Activated naive CD8-positive, alpha-beta T cell treated with anti-CD3 and anti-CD28 coated beads, Interleukin-2, amount 10 ng/mL, durations not matched to agents 7 days and 5 days (primary cell): ENCODE measurements at places on chromosomes 11 and 22.

GRCh38 chr11:15576769-15577168 is 462.0 kb downstream of the INSC start:
- no peak for DNase-seq

DNA sequence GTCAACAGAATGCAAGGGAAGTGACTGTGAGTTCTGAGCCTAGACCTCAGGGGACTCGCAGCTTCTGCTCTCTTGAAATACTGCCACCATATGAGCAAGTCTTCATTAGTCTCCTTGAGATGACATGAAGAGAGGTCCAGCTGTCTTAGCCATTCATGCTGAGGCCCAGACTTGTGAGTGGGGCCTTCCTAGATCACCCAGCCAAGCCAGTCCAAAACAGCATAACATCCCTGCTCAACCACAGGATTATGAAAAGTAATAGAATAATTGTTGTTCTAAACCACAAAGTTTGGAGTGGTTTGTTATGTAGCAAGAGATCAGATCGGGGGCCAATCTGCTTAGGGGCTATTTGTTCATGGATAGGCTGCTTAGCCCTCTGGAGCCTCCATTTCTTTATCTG is 54.9 kb upstream of the HTATIP2 start:
- DNase-seq, result no peak

DNA sequence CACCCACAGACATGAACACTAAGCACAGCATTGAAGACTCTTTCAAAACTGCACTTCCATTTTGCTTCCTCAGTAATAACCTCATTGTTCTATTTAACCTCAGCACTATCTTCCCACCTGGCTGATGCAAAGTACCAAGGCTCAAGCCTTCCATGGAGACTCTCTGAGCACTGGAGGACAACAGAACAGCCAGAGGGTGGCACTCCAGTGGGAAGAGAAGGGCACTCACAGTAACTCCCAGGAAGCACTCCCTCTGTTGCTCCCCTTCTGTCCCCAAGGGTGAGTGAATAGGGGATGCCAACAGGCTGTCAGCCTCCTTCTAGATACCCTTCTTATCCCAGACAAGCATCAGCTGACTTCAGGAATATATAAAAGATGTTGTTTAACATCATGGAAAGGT is 3.5 kb downstream of the ME3 start:
- DNase-seq, result no peak

DNA sequence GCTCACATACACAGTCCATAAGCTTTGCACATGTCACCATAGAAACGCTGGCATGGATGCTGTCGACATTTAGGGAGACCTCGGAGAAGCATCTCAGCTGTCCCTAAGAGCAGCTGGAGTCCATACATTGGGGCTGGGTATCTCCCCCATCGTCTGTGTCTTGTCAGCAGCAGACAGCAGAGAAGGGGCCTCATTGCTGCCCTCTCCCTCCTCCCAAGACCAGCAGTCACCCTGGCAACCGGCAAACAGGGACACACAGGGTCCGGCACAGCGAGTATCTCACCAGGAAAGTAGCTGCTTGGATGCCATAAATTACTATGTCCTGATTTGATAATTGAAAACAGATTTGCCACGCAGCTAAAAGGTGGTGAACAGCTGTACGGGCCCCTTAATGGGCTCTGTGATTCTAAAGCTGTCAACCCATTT is 84.4 kb downstream of the CD44 start:
- no peak for DNase-seq

GRCh38 chr22:33028234-33028633 is 29.9 kb downstream of the SYN3 start:
- DNase-seq, result no peak

GRCh38 chr11:58963551-58964104 is 24.3 kb downstream of the GLYATL1 start:
- no peak for DNase-seq

DNA sequence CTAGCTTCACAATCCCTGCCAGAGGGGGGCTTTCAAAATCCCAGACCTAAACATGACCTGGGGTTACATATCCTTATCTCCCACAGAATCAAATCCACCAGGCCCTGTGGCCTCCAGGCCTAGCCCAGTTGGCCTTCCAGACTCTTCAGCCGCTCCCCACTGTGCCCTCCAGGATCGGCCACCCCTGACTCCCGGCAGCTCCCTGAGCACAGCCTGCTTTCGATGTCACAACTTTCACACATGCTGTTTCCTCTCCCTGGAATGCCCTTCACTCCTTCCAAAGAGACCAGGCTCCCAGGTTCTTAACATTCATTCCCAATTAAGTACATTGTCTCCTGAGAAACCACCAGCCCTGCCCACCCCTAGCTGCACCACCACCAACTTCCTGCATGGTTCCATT is 62.7 kb downstream of the CSNK2A3 start:
- no peak for DNase-seq

DNA sequence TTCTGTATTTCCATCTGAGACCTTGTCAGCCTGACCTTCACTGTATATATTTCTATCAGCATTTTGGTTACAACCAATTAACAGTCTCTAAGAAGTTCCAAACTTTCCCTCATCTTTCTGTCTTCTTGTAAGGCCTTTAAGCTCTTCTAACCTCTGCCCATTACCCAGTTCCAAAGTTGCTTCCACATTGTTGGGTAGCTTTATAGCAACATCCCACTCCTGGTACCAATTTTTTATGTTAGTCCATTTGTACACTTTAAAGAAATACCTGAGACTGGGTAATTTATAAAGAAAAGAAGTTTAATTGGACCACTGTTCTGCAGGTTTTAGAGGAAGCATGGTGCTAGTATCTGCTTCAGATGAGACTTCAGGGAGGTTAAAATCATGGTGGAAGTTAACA is 1979.7 kb upstream of the RAG2 start:
- no peak for DNase-seq

DNA sequence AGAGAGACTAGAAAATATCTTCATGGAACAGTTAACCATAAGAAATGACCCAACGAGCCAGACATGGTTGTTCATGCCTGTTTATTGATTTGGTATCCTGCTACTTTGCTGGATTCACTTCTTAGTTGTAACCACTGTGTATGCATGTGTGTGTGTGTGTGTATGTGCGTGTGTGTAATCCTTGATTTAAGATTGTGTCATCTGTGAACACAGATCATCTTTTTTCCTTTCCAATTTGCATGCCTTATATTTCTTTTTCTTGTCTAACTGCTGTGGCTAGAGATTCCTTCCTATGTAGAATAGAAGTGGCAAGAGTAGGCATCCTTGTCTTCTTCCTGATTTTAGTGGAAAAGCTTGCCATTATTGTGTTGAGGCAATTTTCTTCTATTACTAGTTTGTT is 16.4 kb upstream of the CLTCL1 start:
- no peak for DNase-seq

DNA sequence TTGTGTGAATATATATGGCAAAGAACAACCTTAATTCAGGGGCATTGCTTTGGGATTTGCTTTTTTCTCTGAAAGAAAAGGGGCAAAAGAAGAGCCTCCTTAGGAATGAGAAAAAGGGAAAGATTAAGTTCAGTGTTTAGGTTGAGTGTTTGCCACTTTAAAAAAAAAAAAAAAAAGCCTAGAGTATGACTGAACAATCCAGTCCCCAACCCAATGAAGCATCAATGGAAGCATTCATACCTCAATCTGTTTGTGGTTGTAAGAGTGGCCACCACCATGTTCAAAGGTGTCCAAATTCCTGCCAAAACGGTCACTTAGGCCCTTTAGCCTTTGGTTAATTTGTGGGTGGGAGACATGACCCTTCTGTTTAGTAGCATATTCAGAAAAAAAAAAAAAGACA is 260.6 kb downstream of the SOX6 start:
- no peak for DNase-seq

GRCh38 chr11:91810871-91811270 is 413.7 kb upstream of the FAT3 start:
- DNase-seq, result no peak

- DNase-seq, result no peak
Measured at GRCh38 chr11:126829716-126830115, 170.9 kb downstream of the KIRREL3 start.

DNA sequence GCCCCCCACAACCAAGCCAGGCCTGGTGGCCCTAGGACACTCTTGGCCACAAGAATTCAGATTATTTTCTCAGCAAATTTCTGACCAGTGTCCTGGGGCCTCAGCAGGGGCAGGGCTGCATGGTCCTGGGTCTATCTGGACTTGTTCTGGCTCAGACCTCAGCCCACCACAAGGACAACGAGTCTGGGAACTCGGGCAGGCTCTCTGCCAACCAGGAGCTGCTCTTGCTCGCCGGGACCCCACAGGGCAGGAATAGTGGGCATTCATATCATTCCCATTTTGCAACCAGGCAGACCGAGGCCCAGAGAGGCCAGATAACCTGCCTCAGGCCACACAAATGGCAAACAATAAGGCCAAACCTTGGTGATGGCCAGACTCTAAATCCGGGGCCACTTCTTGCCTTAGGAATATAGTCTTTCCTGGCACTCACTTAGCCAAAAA is 75.4 kb upstream of the WNT7B start:
- peak; percentile 25 for DNase-seq

GRCh38 chr11:119531623-119532022 is 108.7 kb upstream of the THY1 start:
- DNase-seq, result no peak

DNA sequence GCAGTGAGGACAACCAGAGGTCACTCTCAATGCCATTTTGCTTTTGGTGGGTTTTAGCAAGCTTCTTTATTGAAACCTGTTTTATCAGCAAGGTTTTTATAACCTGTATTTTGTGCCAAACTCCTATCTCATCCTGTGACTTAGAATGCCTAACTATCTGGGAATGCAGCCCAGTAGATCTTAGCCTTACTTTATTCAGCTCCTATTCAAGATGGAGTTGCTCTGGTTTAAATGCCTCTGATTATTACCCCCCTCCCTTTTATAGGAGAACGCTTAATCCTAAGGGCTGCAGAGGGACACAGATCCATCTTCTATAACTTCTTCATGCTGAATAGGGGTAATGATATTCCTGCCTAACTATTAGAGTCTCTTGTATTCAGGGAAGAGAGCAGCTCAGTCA is 179.1 kb downstream of the KIF18A start:
- DNase-seq, result no peak

DNA sequence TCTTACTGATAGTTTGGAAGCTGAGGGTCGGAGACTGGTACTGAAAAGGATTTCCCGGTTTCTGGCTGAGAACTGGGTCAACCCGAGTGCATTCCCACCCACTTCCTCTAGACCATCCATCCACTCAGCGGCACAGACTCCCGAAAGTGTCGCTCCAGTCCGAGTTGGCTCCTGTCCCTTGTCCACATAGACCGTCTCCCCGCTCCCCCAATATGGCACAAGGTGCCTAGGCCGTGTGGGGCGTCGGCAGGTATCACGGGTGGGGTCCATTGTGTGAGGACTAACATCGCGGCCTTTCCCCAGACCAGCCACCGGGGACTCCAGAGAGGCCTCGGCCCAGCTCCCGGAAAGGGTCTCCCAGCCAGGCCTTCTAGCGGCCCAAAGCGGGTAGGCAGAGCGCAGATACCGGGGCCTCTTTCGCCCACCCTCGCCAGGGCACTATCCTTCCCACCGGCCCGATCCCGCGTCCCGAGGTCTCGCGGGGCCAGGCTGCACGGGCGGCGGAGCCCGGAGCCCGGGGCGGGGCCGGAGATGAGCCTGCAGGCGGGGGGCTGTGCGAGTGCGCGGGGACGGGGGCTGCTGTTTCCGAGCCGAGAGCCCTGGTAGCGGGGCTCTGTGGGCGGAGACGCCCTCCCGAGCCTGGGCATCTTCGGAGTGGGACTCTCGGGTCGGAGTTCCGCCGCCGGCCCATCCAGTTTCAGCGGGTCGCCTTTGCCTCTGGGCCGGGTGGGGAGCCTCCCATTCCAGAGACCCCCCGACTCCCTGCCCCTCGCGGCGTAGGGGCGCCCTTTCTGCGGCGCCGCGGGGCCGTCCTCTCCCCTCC is 21.1 kb downstream of the SERPINH1 start:
- peak; percentile 83 for DNase-seq

- DNase-seq, result no peak
Measured at GRCh38 chr22:41478473-41478872, 9.6 kb downstream of the ACO2 start.

GRCh38 chr11:34928268-34928959 is 12.0 kb downstream of the PDHX start:
- DNase-seq, result no peak

DNA sequence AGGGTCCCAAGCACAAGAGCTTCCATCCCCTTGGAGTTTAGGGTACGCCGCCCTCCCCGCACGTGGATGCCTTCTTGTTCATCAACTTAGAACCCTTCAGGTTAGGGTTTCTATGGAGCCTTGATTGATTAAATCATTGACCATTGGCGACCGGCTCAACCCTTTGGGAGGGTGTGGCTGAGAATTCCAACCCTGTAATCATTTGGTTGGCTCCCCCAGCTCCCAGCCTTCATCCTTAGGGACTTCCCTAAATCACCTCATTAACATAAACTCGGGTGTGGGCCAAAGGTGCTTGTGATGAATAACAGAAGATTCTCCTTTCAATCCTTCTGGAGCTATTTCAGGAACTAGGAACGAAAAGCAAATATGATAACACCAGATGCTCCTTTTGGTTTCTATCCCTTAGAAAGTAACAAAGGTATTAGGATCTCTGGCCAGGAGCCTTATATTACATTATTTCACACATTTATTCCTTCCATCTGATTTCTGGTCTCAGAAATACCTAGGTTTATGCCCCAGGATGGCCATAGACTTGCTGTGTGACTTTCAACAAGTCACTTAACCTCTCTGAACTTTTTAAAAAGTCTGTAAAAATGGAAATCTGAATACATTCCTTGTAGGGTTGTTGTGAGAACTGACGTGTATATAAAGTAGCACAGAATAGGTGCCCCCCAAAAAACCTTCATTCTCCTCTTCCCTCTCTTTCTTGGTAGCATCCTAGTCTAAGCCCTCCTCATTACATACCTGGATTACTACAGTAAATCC is 26.8 kb downstream of the MCHR1 start:
- DNase-seq, result no peak

DNA sequence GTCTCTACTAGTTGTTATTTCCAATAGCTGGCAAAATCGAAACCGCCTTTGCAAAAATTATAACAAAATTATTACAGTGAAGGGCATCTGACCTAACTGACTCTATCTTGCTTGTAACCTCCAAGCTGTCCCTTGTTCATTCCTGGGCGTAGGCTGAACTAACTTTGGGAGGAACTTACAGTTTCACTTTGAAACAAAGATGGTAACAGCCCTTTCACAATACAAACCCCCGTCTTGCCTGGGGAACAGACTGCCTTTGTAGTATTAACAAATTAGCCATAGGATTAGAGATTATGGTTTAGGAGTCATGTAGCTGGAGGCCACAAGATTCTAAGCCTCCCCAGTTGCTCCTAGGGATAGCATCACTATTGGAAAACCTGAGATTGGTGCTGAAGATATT is 131.6 kb upstream of the HSD17B12 start:
- DNase-seq, result no peak

GRCh38 chr11:6657346-6657745 is 1.7 kb upstream of the DCHS1 start:
- DNase-seq, result no peak

GRCh38 chr22:37284805-37285355 is 2.6 kb downstream of the CYTH4 start:
- peak; percentile 54 for DNase-seq

- DNase-seq, result no peak
Measured at GRCh38 chr11:107266455-107266854, 191.2 kb downstream of the CWF19L2 start.
